ENCODE measurements at places on chromosomes 7 and 10.

DNA sequence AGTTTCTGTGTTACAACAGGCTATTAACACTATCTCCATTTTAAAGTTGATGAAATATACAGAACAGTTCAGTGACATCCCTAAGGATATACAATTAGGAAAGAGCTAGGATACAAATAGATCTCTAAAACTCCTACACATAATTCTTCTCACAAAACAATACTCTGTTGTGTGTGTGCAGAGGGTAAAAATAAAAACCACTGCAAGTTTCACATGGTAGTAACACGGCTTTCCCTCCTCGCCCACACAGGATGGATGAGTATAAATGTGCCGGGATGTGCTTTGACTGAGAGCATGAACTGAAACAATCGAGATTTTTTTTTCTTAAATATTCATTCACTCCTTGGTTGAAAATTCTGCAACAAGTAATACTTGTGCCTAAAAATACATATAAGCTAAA lies 131.5 kb upstream of the C1QL3 start:
- no peak for DNase-seq

GRCh38 chr10:62045765-62046521 lies 144.4 kb downstream of the ARID5B start:
- DNase-seq: peak; percentile 97

DNA sequence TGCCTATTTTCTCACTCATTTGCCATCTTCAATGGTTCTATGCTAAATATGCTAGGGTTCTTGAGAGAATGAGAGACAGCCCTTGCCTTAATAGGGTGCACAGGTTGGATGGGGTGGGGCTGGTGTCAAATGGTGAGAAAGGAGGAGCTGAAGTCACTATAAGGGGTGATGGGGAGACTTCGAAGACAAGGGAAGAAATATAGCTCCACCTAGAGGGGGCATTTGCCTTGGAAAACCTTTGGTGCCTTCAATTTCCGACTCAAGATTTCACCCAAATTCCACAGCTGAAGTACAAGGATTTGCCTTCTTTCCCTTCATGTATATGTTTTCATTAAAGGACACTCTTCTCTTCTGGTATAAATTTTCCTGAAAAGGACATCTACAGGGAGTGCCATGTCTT lies 5.6 kb downstream of the PTN start:
- DNase-seq: no peak

GRCh38 chr10:113704637-113705343 lies 25.1 kb downstream of the CASP7 start:
- DNase-seq: peak; percentile 61

- DNase-seq: peak; percentile 47
These were observed 4.6 kb downstream of the LFNG start for GRCh38 chr7:2523941-2524807.

- DNase-seq: peak; percentile 21
These were observed 1168.4 kb downstream of the GATA3 start for GRCh38 chr10:9222917-9223316.

DNA sequence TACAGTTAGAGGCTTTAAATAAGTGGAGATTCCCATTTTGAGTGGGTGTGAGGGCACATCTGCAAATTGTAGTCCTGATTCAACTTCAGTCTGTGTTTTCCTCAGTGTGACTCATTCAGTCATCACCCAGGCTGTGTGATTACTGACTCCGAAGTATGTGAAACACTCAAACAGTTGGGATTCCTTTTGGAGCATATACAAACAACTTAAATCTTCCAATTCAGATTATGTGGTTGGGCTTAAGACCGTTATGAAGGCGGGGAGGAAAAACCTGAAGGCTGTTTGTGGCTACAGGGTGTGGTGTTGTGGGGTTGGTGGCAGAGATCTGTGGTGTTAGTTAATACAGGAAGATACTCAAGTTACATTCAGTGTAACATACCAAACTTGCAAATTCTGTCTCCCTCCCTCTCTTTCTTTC lies 259.7 kb upstream of the FERD3L start:
- DNase-seq: peak; percentile 99

DNA sequence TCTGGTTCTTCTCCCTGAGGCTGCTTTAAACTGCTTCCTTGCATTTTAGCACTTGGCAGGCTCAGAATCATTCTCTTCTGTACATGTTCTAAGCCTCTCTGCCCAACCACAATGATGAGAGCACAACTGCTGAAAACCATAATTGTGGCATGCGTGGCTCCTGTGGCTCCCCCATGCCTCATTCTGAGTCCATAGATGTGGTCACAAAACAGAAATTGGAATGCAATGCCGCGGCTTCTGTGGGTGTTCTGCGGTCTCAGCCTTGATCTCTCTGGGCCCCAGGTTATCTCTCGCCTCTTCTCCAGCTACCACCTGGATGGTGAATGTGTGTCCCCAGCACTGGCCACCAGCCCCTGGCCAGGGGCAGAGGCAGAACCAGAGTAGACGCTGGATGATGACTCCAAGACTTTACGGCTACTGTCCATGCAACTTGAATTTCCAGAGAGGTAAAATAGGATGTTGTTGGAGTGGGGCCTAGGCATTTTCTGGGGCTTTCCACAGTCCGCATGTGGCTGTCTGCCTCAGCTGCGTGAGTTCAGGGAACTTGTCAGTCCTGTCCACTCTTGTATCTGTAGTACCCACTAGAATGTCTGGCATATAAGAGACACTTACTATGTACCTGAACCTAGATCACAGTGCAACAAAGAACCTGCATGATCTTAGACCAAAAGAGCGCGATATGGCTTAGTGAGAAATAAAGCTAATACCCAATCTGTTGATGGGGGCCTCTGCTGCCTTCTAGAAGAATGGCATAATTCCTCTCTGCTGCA lies 52.4 kb upstream of the ADRB1 start:
- DNase-seq: peak; percentile 6

DNA sequence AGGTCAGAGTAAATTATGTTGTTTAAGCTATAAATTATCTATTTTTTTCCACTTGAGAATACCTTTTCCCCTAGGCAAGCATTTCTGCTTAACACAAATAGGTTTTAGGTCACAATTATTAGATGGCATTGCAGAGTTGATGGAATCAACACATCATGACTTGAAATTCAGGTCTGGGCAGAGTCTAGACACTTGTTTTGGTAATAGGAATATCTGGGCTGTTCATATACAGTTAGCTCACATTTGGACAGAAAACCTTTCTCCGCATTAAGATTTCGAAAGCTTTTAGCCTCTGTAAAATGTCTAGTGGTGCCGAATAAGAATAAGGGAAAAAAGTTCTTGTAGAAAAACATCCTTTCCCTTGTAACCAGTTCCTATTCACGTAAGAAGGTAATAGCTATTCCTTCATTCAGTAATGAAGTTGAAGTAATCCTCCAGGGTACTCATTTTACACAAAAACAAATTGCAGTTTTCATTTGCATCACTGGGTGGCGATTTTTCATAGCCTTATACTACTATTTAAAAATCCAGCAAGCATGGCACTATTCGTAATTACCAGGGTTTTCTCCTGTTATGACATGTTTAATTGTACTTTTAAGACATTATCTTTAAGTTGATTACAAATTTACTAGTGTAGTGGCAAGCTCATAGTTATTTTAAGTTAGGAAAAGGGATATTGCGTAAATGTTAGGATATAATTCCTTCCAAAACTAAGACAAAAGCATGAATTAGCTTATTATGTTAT lies 37.0 kb downstream of the RPA3 start:
- DNase-seq: peak; percentile 65

GRCh38 chr7:72077786-72078185 lies 334.4 kb downstream of the CALN1 start:
- no peak for DNase-seq

- no peak for DNase-seq
These were observed 219.8 kb upstream of the BMPER start for GRCh38 chr7:33685503-33685902.

DNA sequence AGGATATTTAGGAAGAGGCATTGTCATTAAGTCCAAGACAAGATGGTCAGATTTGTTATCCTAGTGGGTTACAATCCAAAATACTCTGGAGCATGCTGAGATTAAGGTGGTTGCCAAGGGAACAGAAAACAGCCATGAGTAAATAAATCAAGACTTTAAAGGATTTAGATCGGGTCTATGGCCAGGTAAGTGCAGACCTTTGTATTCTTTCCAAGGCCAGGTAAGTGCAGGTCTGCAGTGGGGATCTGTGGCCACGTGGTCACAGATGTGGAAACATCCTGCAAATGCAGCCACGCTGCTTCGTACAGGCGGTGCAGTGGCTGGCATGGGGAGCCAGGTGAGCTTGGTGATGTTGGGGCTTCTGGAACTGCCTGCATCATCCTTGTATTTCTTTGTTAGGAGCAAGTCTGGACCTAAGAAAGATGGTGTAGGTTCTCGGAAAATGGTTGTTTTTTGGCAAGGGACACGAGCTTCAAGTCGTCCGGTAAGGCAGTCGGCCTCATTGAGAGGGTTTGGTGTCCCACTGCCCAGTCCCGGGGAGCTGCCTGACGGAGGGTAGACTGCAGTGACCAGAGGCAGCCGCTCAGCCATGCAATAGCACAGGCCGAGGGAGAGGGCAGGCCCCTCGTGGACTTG lies 21.8 kb downstream of the ZNF775 start:
- DNase-seq: no peak

DNA sequence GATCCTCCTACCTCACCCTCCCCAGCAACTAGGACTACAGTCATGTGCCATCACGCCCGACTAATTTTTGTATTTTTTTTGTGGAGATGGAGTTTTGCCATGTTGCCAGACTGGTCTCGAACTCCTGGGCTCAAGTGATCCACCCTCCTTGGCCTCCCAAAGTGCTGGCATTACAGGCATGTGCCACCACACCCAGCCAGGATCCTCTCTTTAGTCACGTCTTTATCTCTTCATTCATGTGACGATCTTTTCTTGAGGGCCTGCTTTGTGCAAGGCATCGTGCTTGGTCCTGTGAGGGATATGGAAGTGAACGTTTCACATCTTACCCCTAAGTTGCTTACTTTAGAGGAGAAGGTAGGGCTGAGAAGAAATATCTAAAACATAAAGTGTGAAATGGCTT lies 21.6 kb downstream of the WBP1L start:
- no peak for DNase-seq

GRCh38 chr7:63789378-63790176 lies 209.1 kb upstream of the ZNF722 start:
- no peak for DNase-seq

GRCh38 chr7:22698767-22699166 lies 28.2 kb upstream of the IL6 start:
- DNase-seq: no peak

DNA sequence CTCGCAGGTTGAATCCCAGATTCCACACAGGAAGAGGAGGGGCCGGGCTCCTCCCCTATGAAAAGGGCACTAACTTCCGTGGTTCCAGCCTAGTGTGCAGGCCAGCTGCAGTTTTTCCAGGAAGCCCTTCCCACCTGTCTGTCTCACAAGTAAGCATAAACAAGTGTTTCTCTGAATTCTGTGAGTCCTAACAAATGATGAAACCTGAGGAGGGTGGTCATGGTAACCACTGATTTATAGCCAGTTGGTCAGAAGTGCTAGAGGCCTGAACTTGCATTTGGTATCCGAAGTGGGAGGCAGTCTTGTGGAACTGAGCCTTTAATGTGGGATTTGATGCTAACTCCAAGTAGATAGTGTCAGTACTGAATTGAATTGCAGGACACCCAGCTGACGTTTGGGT lies 54.7 kb upstream of the STEAP4 start:
- no peak for DNase-seq

DNA sequence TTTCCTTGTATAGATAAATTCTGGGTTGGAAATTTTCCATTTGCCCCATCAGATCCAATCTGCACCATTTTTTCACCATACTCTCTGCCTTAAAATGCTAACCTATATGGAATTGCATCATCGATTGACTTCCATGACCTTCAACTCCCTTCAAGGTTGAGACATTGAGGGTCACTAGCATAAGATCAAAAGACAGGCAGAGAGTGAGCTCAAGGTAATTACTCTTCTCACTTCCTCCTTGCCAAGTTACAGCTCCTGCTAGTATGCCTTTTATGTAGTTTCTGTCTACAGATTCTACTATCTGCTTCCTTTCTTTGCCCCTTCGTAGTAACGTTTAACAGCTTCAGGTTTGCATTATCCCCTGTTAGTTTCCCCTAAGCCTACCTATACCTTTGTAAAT lies 1127.7 kb upstream of the LRRTM3 start:
- DNase-seq: no peak

GRCh38 chr7:104137511-104137910 lies 70.3 kb downstream of the ORC5 start:
- DNase-seq: no peak

DNA sequence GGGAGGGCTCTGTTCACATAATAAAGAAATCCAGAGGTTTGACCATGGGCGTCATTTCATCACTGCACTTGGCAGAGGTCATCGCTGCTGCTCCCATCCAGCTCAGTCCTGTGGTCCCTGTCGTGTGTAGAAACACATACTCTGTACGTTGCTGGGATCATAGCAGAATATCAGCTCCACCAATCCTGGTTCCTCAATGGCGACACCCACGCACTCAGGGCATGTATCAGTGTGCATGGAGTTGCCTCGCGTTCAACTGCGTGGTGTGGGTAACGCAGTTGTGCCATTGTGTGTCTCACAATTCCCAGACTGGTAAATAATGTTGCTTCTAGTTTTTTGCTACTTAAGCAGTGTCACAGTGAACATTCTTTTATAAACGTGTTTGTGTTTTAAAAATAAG lies 111.1 kb downstream of the LHPP start:
- no peak for DNase-seq

GRCh38 chr7:138563808-138564207 lies 103.7 kb downstream of the TRIM24 start:
- no peak for DNase-seq

GRCh38 chr7:9192969-9193368 lies 759.6 kb downstream of the NXPH1 start:
- peak; percentile 0 for DNase-seq

DNA sequence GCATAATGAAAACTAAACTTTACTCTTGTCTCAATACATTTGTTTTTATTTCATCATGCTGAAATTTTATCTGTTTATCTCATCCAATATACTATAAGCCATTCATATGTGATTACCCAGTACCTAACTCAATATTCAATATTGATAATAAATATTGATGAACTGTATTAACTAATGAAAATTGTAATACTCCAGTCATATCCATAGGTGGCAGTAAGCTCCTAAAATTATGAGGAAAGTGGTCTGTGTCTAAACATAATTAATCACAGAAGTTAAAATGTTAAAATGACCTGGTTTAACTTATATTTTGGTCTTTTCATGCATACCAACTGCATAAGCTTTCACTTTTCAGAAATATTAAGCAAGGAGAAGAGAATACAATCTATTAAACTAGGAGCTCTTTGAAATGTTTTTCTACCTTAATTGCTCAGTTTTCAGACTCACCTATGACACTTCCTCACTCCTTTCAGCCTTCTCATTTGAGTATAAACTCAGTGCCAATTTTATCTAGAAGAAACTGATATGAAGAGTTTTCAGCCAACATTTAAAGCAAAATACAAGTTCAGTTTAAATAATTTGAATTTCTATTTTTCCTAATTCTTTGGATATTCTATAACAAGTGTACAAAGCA lies 30.5 kb upstream of the VWDE start:
- DNase-seq: no peak

GRCh38 chr10:70441161-70441894 lies at the start of gene NODAL:
Gene NODAL (minus strand): TSS chr10:70441681. CDS start chr10:70441667, 14 bp downstream.
- no peak for DNase-seq

- no peak for DNase-seq
These were observed 163.4 kb downstream of the TMEM26 start for GRCh38 chr10:61289813-61290212.

- peak; percentile 49 for DNase-seq
These were observed 573.0 kb upstream of the IGFBP3 start for GRCh38 chr7:46494028-46494427.

All from iris pigment epithelial cell (primary cell).